ENCODE measurements at places on chromosomes 6 and 20.

DNA sequence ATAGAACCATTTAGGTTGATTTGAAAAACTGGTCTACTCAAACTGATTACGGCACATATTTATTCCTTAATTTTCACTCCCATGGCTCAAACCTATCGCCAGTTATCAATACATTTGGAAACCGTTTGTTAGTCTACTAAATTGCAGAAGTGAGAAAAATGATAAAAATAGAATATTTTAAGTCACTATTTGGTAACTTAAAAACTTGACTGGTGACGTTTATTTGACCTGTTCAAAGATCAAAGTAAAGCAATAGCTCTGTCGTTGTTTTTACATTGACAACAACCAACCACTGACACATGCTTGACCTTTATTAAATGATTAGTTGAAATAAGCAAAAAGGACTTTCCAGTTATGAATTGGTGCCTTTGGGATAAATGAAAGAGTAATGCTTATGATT, 402.9 kb upstream of the MAP3K7 start:
- no peak for DNase-seq

DNA sequence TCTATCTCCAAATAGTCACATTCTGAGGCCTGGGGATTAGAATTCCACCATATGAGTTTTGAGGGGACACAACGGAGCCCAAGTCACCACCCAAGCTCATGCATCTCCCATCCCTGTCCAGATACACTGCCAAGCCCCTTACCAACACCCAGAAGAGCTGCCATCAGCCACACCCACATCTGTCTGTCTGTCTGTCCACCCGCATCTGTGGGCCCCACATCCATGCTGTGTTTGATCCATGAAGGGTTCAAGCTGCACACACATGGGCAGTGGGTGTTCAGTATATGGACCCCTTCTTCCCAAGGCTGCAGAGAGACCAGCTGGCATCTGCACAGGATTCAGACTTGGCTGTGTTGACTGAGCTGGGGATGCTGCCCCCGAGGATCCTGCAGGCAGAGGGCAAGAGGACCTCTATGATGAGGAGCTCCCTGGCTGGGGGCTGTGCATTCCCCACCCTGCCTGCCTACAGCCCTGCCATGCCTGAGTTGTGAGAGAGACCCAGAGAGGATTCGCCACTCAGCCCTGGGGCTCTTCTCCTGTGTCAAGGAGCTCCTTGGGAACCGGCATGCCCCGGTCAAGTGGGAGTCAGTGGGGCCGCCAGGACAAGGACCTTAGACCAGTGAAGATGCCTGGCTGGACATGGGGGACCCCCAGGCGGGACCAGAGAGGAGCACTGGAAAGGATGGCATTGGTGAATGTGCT, 206.4 kb downstream of the SYNDIG1 start:
- DNase-seq = no peak

GRCh38 chr6:29892696-29893095, 49.6 kb upstream of the HLA-A start:
- no peak for DNase-seq

DNA sequence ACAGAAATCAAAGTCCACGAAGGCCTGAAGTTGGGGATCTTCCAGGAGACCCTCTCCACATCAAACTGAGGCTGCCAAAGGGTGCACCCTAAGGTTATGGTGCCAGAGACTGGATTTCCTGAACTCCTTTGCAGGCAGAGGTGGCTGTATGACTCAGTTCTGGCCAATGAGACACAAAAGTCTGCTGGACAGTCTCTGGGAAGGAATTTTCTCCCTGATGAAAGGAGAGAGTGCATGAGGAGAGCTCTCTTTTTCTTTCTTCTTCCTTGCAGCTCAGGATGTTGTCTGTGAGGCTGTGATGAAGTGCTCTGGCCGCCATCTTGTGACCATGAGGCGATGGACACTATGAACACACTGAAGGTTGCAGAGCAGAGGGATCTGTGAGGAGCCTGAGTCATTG, 85.2 kb downstream of the MDGA1 start:
- DNase-seq = no peak

DNA sequence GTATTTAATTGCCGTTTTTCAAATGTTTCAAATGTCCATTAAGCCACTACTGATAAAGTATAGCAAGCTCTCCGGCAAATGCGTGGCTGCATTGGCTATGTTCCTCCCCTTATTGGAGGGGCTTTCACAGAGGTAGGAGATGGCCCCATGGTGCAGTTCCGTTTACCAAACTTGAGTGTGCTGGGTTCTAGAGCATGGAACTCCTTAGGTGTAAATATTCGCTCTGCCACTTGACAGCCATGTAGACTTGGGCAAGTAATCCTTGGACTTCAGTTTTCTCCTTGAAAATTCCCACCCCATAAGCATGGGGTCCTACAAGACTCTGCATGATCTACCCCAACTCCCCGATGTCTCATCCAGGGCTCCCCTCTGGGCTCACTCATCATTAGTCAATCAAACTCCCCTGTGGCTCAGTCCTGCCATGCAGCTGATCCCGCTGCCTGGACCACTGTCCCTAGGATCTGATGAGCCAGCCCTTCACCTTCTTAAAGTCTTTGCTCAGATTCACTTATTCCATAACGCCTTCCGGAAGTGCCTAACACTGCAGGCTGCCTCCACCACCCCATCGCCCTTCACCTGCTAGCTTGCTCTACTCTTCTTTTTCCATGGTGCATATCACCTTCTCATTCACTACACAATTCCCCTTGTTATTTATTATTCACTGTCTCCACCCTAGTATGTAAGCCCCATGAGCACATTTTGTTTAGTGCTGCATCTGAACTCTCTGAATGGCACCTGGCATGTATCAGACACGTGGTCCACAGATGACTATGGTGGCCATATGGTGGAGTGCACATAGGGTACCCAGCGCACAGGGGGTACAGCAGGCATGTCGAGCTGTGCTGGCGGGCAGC, 18.8 kb downstream of the PRR18 start:
- no peak for DNase-seq

DNA sequence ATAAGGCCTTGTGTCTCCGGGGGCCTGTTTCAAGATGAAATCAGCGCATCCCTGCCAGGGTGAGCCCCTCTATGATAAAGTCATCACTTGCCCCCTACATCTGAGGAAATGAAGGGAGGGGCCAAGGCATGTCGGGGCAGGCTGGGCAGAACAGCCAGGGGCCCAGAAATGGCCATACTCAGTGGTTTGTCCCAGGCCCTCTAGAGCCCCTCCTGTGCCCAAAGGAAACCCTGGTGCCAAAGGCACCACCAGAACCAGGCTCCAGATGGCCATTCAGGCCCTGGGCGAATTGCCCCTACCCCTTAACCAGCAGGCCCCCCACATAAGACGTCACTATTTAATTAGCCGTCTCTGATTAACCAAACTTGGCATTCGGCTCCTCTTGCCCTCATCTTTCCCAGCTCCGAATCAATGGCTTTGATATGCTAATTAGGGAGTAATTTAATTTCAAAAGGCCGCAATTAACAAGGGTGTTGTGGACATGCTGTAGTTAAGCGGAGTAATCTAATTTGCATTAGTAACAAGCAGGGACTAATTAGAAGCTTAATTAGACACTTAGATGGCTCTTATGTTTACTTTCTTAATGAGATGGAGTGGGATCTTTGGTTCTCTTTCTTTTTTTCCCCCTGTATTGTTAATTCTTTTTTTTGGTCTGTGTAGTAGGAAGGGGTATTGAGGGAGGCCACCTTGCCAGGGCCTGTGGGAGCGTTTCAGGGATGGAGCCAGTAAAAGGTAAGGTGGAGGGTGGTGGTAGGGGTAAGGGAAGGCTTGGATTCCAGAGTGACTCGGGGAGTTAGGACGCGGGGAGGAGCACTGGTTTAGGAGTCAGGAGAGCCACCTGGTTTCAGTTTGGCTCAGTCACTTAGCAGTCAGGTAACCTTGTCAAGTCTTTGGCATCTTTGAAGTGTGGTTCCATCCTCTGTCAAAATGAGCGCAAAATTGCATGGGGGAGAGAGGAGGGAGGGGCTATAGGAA, 9.4 kb downstream of the FOXP4 start:
- DNase-seq = no peak

DNA sequence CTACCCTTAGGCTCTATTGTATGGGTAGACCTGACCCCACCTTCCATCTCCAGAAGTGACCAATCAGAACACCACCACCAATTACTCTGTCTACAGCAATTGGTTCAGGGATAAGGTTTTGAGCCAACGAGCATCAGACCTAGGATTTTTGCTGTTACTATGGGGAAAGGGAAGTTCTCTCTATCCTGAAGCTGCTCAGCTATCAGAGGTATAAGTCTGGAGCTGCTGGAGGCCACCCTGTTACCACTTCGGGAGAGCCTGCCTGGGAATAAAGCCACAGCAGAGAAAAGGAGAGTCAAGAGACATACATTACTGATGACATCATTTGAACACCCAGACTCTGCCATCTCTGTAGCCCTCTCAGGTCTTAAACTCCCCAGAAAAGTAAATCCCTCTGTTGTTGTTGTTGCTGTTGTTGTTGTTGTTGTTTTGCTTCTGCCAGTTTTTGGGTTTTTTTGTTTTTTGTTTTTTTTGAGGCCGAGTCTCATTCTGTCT, 94.5 kb downstream of the PREX1 start:
- no peak for DNase-seq

GRCh38 chr20:50523552-50524167, 13.5 kb downstream of the PTPN1 start:
- no peak for DNase-seq

DNA sequence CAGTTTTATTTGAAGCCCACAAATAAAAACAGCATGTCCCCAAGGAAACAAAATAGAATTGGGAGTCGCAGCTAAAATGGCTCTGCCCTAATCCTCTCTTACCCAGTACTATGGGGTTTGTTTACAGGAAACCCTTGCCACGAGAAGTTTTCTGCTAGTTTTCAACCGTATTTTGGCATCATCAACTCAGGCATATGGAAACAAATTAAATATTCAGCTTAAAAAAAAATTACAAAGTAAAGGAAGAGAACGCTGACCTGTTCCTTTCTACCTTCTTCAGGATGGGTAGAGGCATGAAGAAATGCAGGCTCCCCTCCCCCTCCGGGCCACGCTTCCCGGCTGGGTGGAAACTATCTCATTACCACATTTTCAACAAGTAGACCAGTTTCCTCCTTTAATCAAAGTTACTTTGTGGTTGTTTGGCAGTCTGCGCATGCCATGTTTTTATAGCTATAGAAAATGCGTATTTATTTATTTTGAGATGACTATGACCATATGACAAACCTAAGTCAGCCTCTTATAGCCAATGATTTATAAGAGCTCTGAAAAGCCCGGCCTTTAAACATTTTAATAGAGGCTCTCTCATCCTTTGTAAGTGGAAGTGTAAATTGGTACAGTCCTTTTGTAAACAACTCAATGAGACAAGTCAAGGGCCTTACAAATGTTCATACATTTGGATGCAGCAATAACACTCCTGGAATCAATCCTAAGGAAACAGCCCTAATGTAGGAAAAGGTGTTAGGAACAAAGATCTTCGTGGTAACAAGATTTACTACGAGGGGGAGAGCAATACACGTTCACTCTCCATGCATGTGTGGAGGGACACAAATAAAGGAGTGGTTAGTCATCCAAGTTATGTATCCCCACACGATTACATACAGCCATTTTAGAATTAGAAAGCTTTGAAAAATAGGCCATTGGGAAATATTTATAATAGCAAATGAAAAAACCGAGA, 16.1 kb upstream of the ZNF217 start:
- DNase-seq = no peak

- no peak for DNase-seq
Measured at GRCh38 chr6:19312241-19312978, 524.8 kb upstream of the ID4 start.

- DNase-seq = peak; percentile 65
Measured at GRCh38 chr20:50534567-50534966, 24.4 kb downstream of the PTPN1 start.

DNA sequence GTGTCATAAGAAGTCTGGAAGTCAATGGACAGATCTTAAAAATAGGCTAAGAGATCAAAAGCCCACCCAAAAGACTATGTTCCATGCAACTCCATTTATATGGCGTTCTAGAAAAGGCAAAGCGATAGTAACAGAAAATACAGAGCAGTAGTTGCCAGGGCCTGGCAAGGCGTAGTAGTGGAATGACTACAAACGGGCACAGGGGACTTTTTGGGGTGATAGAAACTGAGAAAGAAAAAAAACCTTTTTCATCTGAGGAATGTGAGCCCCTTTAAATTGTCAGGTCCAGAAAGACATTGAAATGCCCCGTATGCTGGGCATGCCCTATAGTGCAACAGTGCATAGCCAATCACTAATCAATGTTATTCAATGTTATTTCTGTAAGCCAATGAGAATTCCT, 47.2 kb upstream of the FAM50B start:
- DNase-seq = no peak

GRCh38 chr6:138563231-138563630, 63.9 kb upstream of the NHSL1 start:
- no peak for DNase-seq

- DNase-seq = no peak
Measured at GRCh38 chr6:46312654-46313053, 141.9 kb upstream of the ENPP5 start.

DNA sequence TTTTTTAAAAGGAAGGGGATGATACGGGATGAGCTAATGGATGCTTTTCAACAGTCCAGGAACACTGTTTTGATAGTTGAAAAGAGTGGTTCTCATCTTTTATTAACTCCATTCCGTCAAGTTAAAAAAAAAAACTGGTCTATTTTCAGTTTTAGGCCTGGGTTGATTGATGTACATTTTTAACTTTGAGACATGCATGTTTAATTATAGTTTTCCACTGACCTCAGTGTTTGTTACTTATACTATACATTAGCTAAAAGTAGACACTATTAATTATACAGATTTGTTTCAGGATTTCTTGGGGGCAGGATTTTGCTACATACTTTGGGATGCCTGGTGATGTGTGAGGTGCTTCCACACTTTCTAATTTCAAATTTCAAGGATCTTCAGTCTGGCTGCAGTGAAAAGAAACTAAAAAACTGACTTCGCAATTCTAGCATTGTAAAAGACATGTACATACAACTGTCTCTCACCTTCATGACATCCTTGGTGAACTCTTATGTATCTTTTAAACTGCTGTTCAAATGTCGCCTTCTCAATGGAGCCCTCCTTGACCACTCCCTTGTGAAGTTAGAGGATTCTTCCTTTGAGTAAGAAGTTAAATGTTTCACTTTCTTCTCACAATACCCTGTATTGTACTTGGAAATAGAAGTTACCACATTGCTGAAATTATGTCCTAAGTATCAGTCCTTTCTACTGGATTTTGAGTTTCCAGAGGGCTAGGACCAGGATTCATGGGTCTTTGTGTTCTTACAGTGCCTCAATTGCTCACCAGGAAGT, 101.7 kb downstream of the TSHZ2 start:
- no peak for DNase-seq

DNA sequence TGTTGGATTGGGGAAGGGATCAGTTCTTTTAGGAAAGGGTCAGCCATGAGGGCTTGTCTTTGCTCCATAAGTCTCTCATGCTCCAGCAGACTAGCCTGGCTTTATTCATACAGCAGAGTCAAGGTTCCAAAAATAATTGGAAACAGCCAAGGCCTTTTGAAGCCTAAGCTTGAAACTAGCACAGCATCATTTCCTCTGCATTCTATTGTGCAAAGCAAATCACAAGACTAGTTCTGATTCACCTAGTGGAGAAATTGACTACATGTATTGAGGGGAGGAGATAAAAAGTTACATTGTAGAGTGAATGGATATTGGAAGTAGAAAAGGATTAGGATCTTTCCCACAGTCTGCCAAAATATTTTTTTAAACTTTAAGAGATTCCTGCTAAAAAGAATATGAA, 159.3 kb upstream of the PLCB4 start:
- no peak for DNase-seq

GRCh38 chr6:130929036-130929678, 102.0 kb downstream of the SMLR1 start:
- peak; percentile 61 for DNase-seq
